Ammon's horn (tissue), 1 donor: ENCODE measurements at places on chromosomes 13 and 19.
A peak's percentile ranks its signal among the peaks of the same experiment; 100 is the strongest.

- no peak for DNase-seq
Measured at GRCh38 chr13:42965281-42965680, 26.8 kb downstream of the EPSTI1 start.

DNA sequence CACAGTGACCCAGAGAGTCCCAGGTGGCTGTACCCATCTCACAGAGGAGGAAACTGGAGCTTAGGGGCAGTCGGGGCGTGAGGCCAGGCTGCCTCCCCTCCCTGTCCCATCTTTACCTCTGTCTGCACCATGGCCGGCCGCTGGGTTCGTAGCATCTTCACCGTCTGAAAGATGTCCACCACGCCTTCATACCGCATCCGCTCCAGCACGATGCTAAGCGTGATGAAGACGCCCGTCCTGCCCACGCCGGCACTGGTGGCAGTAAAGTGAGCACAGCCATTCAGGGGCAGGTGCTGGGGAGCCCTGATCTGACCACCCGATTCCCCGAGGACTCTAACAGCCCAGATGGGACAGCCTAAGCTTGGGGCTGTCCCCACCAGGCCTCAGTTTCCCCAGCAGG, 132.8 kb downstream of the PTPRS start:
- no peak for DNase-seq

- no peak for DNase-seq
Measured at GRCh38 chr19:6769006-6769619, 1.9 kb upstream of the SH2D3A start.

DNA sequence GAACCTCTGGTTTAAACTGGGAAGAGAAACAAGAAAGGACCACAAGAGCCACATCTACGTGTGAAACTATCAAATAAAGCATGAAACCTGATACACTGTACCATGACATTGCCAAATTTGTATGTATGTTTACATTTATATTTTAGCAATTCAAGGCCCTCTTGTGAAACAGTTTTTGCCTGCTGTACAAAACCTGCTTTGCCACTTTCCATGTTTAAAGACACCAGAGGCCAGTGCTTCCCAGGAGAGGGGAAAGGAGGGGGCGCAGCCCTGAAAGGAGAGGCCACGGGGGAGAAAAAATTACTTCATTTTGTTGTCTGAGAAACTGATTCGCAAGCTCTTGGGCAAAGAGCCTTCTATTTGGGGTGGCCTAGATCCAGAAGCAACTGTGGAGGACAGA, 124.8 kb downstream of the DCLK1 start:
- DNase-seq: no peak

DNA sequence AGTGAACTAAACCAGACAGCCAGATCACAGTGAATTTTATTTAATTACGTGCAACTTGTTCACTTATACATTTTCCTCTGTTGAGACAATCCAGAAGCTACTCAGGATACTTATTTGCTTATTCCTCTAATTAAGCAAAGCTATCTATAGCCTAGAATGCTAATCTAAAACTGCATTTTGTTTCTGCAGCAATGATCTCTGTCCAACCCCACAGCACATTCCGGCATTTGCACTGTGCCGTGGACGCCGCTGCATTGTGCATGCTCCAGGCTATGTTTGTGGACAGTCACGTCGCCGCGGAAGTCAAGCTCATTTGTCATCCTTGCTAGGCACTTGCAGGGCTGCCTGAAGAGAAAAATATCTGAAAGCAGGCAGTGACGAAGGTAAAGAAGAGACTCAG, 406.9 kb downstream of the RFC3 start:
- DNase-seq: no peak

DNA sequence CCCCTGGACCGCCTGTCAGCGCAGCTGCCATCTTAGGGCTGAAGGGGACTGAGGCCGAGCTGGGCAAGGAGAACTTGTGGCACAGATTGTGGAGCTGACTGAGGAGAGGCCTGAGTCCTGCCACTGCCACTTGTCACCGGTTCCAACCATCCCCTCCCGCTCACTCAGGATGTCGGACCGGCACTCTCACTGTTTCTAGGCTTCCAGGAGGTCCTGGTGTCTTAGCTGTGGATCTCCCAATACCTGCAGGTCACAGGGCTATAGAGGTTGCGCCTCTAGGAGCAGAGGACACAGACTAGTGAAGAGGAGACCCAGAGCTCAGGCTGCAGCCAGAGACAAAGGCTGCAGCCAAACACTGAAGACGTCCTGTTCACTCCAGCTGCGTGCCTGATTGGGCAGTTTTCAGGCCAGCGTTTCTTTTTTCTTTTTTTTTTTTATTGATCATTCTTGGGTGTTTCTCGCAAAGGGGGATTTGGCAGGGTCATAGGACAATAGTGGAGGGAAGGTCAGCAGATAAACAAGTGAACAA, 15.3 kb upstream of the ZNF486 start:
- no peak for DNase-seq

GRCh38 chr19:6739883-6740588, 556 bp downstream of the TRIP10 start:
- DNase-seq: no peak

GRCh38 chr13:51063909-51064308, 47.2 kb downstream of the C13orf42 start:
- DNase-seq: no peak

GRCh38 chr13:28532388-28533124, 37.6 kb upstream of the FLT1 start:
- DNase-seq: no peak

- no peak for DNase-seq
Measured at GRCh38 chr13:72852207-72852606, 70.3 kb downstream of the PIBF1 start.

- peak; percentile 56 for DNase-seq
Measured at GRCh38 chr13:100129605-100130004, 40.7 kb downstream of the PCCA start.

DNA sequence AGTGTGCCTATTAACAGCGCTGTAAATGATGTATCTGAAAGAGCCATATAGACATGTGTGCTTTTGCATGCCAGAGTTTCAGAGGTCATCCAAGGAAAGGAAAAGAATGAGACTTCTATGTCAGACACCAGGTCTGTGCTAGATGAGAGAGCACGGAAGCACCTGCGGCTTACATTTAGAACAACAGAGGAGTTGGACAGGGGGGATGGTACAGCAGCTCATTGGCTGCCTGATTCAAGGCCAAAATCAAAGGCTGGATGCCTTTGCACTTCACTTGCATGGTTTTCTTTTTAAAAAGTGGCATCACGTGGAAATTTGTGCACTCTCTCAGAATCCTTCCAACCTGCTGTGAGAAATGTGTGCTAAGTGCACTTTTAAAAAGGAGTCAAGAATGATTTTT, 32.8 kb upstream of the AMER2 start:
- DNase-seq: no peak

GRCh38 chr13:21079221-21079620, 17.8 kb upstream of the LATS2 start:
- no peak for DNase-seq

- no peak for DNase-seq
Measured at GRCh38 chr19:28876609-28877123, 336.3 kb downstream of the UQCRFS1 start.

DNA sequence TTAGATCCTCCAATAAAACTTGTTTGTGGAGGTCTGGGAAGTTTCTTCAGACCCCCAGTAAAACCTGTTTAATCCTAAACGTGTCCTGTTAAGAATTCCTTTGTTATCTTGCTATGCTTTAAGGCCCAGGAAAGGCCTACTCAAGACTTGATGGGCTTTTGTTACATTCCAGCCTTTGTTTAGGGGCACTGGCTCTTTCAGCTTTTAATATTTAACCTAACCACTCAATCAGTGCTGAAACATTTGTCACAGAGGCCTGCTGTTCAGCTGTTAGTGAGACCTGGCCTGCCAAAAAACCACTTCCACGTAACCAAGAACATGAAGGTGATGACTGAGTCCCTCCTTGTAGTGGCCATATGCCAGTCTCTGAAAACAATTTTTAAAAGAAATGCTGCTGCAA, 41.7 kb downstream of the PCDH17 start:
- DNase-seq: no peak

DNA sequence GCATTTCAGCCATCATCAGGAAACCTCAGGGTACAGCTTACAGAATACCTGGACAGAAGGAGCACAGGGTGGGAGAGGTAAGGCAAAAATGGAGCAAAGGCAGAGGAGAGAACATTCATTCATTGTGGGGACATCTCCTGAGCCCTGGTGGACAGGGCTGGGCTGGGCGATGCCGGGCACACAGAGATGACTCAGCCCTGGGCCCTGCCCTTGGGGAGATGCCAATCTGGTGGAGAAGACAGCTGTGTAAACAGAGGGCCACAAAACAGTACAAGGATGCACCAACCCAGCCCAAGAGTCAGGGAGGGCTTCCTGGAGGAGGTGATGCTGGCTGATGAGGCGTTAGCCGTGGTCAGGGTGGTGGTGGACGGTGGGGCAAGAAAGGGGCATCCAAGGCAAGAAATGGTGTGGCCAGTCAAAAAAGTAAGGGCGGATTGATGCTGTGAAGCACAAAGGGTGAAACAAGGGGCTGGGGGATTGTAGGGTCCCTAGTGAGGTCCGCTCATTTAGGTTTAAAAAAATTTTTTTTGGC, 3.6 kb upstream of the HAS1 start:
- DNase-seq: no peak

GRCh38 chr13:92175330-92175729, 776.9 kb downstream of the GPC5 start:
- peak; percentile 14 for DNase-seq

DNA sequence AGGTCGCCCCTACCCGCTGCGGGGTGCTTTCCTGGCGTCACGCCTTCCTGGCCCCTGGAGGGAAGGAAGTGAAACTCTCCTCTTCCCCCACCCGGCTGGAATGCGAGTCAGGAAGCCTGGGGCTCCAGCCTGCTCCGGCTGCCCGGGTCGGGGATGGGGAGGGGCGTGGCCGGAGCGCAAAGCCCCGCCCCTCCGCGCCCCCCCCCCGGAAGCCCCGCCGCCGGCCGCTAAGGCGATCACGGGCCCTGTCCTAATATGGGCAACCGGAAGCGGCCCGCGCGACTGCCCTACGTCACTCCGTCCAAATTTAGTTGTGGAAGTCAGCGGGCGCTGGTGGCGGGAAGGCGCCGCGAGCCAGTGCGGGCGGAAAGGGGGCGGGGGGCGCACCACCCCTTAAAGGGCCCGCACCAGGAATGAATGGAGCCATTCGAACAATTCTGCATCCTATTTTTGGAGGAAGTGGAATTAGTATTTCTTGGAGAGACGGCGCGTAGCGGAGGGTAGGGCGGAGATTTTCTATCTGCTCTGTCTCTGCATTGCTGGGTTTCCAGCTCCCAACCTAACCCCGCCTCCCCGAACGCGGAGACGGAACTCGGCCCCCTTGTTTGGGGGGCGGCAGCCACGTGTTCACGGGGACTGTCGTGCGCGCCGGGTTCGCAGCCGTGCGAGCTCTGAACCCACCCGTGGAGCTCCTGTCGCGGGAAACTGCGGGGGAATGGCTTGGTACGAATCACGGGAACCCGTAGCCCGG, 1.6 kb downstream of the IER2 start:
- DNase-seq: peak; percentile 97

GRCh38 chr13:102440259-102440936, 38.5 kb upstream of the FGF14 start:
- DNase-seq: no peak

- no peak for DNase-seq
Measured at GRCh38 chr19:14416817-14417231, 2.3 kb downstream of the DDX39A start.

DNA sequence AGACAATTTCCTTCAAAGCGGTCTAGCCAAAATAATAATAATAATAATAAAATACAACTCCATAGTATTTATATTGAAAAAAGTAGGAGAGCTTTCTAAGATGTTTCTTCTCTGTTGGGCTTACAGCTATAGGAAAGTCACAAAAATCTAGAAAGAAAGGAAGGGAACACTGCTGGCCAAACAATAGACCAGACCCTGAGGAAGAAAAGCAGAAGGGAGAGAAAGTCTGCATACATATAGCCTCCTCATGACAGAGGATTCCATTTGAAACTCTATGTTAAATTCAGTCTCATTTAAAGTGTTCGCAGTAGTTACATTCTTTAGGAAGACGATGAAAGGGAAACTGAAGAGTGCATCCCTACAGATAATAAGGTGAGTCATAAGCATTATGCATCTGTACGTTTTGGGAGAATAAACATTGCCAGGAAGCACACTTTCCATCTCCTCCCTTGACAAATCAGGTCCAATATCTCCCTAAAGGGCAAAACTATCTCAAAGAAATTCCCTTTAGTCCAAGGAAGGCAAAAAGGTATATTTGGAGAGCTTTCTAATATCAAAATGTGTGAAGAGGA, 86.5 kb downstream of the PCDH9 start:
- DNase-seq: no peak

- DNase-seq: no peak
Measured at GRCh38 chr13:42028113-42028799, 20.2 kb upstream of the DGKH start.

DNA sequence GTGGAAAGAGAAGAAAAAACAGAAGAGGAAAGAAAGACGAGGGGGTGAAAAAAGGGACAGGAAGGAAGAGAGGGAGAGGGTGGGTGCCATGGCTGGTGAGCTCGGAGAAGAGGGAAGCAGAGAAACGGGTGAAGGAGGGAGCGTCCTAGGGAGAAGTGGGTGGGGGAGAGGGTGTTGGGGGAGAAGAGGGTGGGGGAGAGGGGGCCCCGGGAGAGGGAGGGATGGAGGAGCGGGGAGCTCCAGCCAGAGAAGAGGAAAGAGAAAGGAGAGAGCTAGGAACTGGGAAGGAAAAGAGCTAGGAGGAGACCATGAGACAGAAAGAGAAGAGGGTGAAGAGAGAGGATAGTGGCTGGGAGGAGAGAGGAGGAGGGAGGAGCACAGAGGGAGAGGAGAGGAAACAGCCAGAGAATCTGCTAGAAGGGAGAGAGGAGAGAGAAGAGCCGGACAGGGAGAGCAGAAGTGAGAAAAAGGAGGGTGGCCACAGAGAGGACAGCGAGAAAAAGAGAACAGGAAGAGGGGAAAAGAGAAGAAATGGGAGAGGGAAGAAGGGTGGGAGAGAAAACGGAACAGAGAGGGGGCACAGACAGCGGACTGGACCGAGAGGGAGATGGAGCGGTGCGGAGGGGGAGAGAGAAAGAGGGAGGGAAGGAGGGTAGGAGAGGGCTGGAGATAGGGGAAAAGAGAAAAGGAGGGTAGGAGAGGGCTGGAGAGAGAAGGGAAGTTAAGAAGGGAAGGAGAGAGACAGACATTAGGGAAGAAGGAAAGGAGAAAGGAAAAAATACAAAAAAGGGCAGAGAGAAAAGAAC, 11.9 kb upstream of the GARIN5A start:
- no peak for DNase-seq

- DNase-seq: no peak
Measured at GRCh38 chr13:90015565-90016507, 1331.7 kb upstream of the MIR17HG start.

GRCh38 chr13:94280845-94281244, 198.6 kb downstream of the DCT start:
- DNase-seq: no peak

DNA sequence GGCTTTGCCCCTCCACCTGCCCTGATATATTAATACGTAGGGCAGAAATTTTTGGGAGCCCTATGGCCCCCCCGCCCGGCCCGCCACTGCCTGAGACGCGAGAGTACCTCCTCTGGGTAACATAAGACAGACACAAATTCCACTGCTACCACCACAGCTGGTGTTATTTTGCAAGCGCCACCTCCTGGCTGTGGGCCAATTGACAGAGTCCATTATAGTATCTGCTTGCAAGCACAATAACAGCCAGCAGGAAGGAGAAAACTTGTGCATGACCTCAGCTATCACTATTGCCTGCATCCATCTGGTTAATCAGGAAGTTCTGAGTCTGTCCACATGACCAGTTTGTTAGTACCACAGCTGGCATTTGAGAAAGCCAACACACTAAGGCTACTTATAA, 25.3 kb upstream of the OR10H2 start:
- DNase-seq: peak; percentile 25
